ENCODE measurements at places on chromosomes 1 and 21.
A peak's percentile ranks its signal among the peaks of the same experiment; 100 is the strongest.

GRCh38 chr1:201702936-201703335 is 126.0 kb upstream of the IPO9 start:
- DNase-seq: no peak

- no peak for DNase-seq
Observed at GRCh38 chr1:248750496-248750895, 5.1 kb downstream of the LYPD8 start.

DNA sequence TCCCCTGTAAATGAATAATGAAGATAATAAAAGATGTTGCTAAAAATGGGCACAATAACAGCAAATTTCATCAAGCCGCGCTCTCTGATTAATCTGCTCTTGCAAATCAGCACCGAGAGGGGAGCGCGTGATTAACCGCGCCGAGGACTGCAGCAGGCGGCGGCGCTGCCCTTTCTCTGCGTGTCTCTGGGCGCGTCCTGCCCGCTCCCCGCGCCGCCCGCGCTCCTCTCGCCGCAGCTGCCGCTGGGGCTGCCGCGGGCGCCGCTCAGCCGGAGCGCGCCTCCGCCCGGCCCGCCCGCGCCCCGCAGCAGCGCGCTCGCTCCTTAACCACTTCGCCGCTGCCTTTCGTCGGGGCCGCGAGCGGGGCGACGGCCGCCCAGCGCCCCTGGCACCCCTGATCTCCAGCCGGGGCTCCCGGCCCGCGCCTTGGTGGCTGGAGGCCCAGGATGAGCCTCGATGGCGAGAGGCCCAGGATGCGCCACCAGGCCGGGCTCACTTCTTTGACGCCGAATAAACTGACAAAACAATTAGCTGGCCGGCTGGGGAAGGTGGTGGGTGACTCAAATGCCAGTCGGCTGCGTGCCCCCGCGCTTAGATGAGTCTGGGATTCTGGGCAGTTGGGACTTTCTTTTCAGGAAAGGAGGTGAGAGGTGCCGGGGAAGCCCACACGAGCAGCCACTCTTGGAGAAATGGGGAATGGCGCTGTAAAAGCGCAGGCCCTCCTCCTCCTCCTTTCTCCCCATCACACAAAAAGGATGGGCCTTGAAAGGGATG is 221.4 kb upstream of the PKN2 start:
- no peak for DNase-seq

GRCh38 chr21:44918107-44918470 is 2.6 kb downstream of the ITGB2 start:
- DNase-seq: no peak

- DNase-seq: no peak
Observed at GRCh38 chr1:33158366-33158765, 23.5 kb downstream of the TRIM62 start.

- no peak for DNase-seq
Observed at GRCh38 chr1:90206260-90206659, 211.3 kb downstream of the ZNF326 start.

GRCh38 chr1:32216566-32216965 is 5.6 kb downstream of the TMEM234 start:
- no peak for DNase-seq

GRCh38 chr1:176733661-176734060 is 270.7 kb downstream of the PAPPA2 start:
- DNase-seq: no peak

- DNase-seq: no peak
Observed at GRCh38 chr1:55081905-55082296, 42.6 kb downstream of the PCSK9 start.

GRCh38 chr1:205245096-205245495 is 17.4 kb downstream of the TMCC2 start:
- no peak for DNase-seq

GRCh38 chr21:44304877-44305293 is 5.0 kb downstream of the PFKL start:
- peak; percentile 53 for DNase-seq

GRCh38 chr1:163361123-163361934 is 39.6 kb downstream of the NUF2 start:
- DNase-seq: no peak

DNA sequence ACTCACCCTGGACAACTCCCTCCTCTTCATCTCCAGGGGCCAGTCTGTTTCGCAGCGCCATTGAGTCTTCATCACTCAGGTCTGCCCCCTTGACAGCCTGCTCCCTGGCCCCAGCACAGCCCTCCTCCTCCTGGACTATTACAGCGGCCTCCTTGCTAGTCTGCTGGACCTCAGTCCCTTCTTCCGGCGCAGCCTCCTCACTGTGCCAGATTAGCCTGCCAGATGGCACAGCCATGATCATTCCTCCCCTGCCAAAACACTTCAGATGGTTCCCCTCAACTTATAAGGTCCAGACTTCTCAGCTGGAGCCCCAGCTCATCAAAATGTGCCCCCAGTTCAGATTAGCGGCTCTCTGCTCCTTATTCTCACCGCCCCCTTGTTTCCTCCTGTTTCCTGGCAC is 7.0 kb upstream of the CELSR2 start:
- DNase-seq: no peak

DNA sequence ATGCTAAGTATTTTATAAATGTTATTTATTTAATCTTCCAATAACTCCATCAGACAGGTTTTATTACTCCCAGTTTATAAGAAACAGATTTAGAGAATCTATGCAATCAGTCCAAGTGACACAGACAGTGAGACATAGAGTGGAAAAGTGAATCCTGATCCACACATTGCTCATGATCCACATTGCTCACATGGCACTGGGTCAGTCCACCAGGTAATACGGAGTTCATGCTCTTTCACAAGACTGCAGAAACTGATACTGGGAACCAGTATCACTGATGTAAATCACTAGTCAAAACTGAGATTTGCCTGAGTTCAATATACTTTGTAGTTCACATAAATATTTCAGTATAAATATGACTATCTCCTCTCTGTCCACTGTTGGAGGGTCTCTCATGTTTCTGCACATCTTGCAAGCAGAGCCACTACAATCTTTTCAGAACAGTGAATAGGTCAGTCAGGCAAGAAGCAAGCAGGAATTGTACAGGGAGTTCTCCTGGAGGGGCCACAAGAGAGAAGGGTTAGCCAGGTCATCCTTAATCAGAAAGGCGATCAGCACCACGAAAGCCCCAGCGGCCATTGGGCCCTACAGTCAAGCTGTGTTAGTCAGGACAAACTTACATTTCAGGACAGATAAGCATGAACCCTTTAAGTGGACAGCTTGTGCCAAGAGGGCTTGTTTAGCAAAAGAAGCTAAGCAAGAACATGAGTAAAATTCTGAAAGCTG is 275.4 kb upstream of the NR5A2 start:
- DNase-seq: no peak

- DNase-seq: no peak
Observed at GRCh38 chr1:172885411-172885810, 165.3 kb downstream of the TNFSF18 start.

All from naive B cell (primary cell).